ENCODE measurements at places on chromosomes 3 and 15.

GRCh38 chr3:107446706-107447105 lies 69.5 kb downstream of the CCDC54 start:
- DNase-seq = no peak

DNA sequence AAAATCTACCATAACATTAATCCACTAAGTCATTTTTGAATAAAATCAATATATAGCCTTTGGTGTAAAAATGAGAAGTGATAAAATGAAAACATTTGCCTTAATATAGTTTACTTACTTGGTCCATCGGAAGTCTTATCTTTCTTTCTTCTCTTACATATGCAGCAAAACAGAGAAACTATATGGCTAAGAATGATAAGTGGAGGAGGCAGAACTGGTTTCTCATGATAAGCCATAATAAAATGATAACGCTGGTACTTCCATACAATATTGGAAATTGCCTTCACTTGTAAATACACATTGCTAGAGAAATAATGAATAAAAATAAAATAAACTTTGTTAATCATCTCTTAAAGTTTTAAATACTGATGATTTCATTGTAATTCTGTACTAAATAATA lies 47.8 kb upstream of the USP50 start:
- DNase-seq = no peak

- no peak for DNase-seq
These were observed 119.0 kb upstream of the DLG1 start for GRCh38 chr3:197417441-197417840.

GRCh38 chr3:160099834-160100233 lies 111.2 kb downstream of the IL12A start:
- no peak for DNase-seq

- DNase-seq = no peak
These were observed 11.8 kb downstream of the GOLIM4 start for GRCh38 chr3:168083906-168084305.

DNA sequence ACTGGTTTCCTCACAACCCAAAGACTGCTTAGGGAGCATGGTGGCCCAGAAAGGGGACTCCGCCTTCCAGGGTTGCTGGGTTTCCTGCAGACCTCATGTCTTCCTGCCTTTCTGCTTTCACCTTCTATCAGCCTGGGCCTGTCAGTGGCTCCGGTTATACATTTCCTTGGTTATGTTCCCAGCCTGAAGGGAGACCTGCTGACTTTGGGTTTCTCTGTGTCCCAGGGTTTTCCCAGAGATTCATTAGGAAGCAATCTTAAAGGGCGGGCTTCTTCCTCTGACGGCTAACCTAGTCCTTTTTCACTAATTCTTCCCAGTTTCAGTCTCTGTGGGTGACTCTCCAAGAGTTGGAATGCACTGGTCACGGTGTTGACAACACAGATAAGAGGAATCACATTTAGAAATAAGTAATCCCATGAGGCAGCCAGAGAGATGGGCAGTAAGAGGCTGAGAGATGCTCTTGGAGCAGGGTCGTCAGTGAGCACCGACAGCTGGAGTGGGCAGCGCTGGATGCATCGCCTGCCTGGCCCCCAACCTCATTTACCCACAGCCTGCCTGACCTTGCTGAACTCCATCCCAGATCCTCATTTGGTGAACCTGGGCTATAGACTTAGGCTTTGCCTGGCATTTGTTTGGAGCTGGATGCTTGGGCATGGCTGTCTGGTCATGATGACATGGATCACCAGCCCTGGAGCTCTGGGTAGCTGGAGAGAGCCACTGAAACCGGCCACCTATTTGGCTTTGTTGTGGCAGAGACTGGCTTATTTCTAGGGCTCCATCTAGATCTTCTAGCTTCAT lies 10.0 kb upstream of the EHD4 start:
- no peak for DNase-seq

DNA sequence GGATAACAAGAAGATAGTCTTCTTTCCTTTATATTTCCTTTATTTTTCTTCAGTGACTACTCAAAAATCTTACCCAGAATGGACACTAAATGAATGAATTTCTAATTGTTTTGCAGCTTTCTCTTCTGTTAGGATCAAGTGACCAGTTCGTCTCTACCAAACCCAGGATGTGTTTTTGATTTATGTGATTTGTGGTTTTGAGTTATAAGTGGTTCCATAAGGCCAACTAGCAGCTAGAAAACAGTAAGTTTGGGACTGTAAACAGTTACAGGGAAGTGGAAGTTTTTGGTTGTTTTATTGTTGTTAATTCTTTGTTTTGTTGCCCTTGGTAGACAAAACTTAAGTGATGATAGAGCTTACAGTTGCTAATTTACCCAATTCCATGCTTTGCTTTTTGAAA lies 456.5 kb downstream of the IL5RA start:
- no peak for DNase-seq

GRCh38 chr3:37741644-37742043 lies 120.0 kb upstream of the CTDSPL start:
- DNase-seq = peak; percentile 62

GRCh38 chr3:149277331-149277813 lies 55.7 kb upstream of the CP start:
- DNase-seq = no peak

- DNase-seq = no peak
These were observed 23.9 kb upstream of the PLSCR4 start for GRCh38 chr3:146274833-146275232.

- DNase-seq = no peak
These were observed 99.5 kb upstream of the OSBPL11 start for GRCh38 chr3:125694761-125695294.

DNA sequence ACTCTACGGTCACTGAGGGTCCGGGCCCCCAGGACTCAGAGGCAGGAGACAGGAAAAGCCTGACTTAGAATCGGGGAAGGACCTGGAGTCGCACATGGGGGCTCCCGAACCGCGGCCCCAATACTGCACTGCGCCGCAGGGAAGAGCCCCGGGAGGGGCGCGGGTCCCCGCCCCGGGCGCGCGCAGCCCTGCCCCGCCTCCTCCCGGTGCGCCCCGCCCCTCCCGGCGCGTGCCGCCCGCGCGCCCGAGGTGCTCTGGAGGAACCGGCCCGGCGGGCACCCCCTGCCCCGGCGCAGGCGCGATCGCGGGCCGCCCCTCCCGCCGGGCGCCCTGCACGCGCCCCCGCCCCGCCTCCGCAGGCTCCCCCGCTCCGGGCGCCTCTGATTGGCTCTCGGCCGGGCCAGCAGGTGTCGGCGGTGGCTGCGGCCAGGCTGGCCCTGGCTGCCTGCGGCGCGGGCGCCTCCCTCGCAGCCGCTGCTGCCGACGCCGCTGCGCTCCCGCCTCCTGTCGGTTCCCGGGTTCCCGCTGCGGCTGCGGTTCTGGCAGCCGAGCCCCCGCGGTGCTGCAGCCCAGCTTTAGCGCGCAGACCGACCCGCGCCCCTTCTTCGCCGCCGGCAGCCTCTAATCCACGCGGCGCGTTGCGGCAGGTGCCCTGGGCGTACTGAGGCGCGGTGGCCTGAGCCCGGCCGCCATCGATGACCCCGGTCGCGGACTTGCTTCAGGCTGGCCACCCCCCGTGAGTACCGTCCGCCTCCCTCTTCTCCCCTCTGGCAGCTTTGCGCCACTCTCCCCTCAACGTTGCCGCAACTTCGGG lies at the start of gene MYRIP:
MYRIP (plus strand) TSS at position 429 of the 814 bp plus-strand sequence. CDS start 91,208 bp downstream, outside the sequence.
- peak; percentile 70 for DNase-seq

DNA sequence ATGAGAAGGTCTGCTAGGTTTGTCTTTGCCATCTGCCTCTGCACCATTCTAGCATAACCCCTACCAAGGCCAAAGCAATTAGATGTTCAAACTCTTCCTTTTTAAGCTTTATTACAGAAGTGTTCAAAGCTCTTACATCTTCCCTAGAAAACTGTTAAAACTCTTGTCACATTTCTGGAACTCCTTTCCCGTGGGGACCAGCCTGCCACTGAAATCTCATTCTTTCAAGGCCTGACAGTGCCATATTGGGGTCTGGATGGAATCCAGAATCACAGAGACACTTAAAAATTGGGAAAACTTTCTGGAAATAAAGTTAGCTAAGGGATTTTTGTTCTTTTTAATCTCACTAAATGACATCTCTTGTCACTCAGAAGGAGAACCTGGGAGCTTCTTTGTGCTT lies 153.8 kb upstream of the SLCO3A1 start:
- DNase-seq = no peak

GRCh38 chr3:45631486-45631885 lies 36.9 kb downstream of the LIMD1 start:
- peak; percentile 33 for DNase-seq

GRCh38 chr3:118472586-118472985 lies 562.1 kb downstream of the IGSF11 start:
- peak; percentile 40 for DNase-seq

All from Ammon's horn (tissue), 1 donor.